ENCODE measurements at places on chromosomes 1 and 21.

GRCh38 chr1:218495931-218496330 is 150.8 kb downstream of the TGFB2 start:
- peaks cover 18% of the 10 kb centered on the region for H3K4me1 ChIP-seq
- no peaks in the 10 kb centered on the region for H3K27me3 ChIP-seq
- no peak overlapping the region for H3K4me3 ChIP-seq
- DNase-seq: no peak
- H3K27ac ChIP-seq: no peak overlapping the region

GRCh38 chr1:83017276-83017675 is 981.7 kb downstream of the TTLL7 start:
- peaks cover 12% of the 10 kb centered on the region for H3K4me1 ChIP-seq
- H3K27me3 ChIP-seq: no peaks in the 10 kb centered on the region
- no peak overlapping the region for H3K27ac ChIP-seq
- no peaks in the 10 kb centered on the region for H3K36me3 ChIP-seq

DNA sequence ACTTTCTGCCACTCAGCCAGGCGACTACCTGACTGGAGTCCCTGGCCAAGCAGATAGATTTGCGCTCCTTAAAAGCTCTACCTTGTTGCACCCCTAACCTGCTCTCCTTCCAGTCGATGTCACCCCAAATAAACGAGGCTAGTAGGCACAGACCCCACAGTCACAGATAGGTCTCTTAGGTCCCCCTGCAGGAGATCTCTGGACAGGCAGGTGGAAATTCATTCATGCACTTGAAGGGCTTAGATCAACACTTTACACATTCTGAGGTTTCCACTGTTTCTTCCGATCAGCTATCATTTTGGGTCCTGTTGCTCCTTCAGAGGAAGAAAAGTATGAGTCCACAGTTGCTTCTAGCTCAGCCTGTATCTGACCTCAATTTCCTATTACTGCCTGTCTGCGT is 272.6 kb upstream of the FMN2 start:
- no peaks in the 10 kb centered on the region for H3K4me1 ChIP-seq
- no peaks in the 10 kb centered on the region for H3K36me3 ChIP-seq
- no peak overlapping the region for H3K4me3 ChIP-seq
- no peak for DNase-seq

GRCh38 chr1:201212461-201213055 is 21.9 kb downstream of the IGFN1 start:
- peaks cover 39% of the 10 kb centered on the region for H3K27me3 ChIP-seq
- H3K4me1 ChIP-seq: no peaks in the 10 kb centered on the region
- H3K27ac ChIP-seq: no peak overlapping the region
- no peaks in the 10 kb centered on the region for H3K36me3 ChIP-seq

- DNase-seq: no peak
- H3K27ac ChIP-seq: no peak overlapping the region
- H3K27me3 ChIP-seq: peaks cover 43% of the 10 kb centered on the region
- no peaks in the 10 kb centered on the region for H3K36me3 ChIP-seq
- H3K4me1 ChIP-seq: peaks cover 47% of the 10 kb centered on the region
Measured at GRCh38 chr1:155077758-155078445, 735 bp upstream of the EFNA3 start.

GRCh38 chr1:2021550-2021949 is 2.4 kb downstream of the GABRD start:
- no peak for DNase-seq
- no peak overlapping the region for H3K4me3 ChIP-seq
- no peaks in the 10 kb centered on the region for H3K36me3 ChIP-seq
- H3K4me1 ChIP-seq: peaks cover 28% of the 10 kb centered on the region

DNA sequence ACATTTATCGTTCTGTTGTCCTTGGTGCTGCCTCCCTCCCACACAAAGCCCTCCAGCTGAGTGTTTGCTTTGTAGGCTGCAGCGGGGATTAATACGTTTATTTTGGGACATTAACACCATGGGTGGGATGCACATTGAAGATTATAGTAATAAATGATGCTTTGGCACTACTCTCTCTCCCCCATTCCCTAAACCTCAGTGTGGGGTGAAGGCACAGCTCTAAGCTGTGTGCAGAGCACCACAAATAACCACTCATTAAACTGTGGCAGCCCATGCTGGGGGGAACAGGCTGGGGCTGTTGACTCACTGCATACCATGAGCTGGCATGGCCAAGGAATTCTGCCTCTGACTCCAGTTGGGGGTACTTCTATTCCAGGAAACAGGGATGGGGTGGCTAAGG is 7.7 kb downstream of the PCP4L1 start:
- H3K4me1 ChIP-seq: peaks cover 11% of the 10 kb centered on the region
- peaks cover 25% of the 10 kb centered on the region for H3K27me3 ChIP-seq
- H3K36me3 ChIP-seq: no peaks in the 10 kb centered on the region
- DNase-seq: no peak

GRCh38 chr1:145874646-145875045 is 11.0 kb downstream of the ANKRD35 start:
- H3K27ac ChIP-seq: no peak overlapping the region
- peaks cover 20% of the 10 kb centered on the region for H3K4me1 ChIP-seq
- no peaks in the 10 kb centered on the region for H3K36me3 ChIP-seq
- no peaks in the 10 kb centered on the region for H3K27me3 ChIP-seq
- no peak overlapping the region for H3K4me3 ChIP-seq
- DNase-seq: no peak

- no peaks in the 10 kb centered on the region for H3K36me3 ChIP-seq
- H3K4me1 ChIP-seq: no peaks in the 10 kb centered on the region
- no peak for DNase-seq
Measured at GRCh38 chr21:39774227-39774626, 29.2 kb downstream of the IGSF5 start.

DNA sequence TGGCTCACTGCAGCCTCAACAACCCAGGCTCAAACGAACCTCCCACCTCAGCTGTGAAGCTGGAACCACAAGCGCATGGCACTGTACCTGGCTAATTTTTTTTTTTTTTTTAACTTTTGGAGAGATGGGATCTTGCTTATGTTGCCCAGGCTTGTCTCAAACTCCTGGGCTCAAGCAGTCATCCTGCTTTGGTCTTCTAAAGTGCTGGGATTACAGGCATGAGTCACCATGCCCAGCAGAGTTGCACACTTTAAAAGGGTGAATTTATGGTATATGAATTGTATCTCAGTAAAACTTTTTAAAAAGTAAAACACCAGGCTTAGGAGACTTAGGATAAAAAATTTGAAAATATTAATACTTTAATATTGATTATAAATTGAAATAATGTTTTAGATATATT is 99.1 kb downstream of the CLEC20A start:
- H3K4me1 ChIP-seq: peaks cover 24% of the 10 kb centered on the region
- no peaks in the 10 kb centered on the region for H3K27me3 ChIP-seq
- DNase-seq: no peak
- no peak overlapping the region for H3K4me3 ChIP-seq

GRCh38 chr1:197140121-197140520 is 6.3 kb downstream of the ASPM start:
- H3K27ac ChIP-seq: no peak overlapping the region
- H3K36me3 ChIP-seq: no peaks in the 10 kb centered on the region
- H3K4me1 ChIP-seq: no peaks in the 10 kb centered on the region
- H3K4me3 ChIP-seq: no peak overlapping the region
- H3K27me3 ChIP-seq: no peaks in the 10 kb centered on the region

- H3K27me3 ChIP-seq: no peaks in the 10 kb centered on the region
- H3K4me1 ChIP-seq: peaks cover 27% of the 10 kb centered on the region
- peaks cover under 1% of the 10 kb centered on the region for H3K36me3 ChIP-seq
- H3K4me3 ChIP-seq: no peak overlapping the region
Measured at GRCh38 chr1:179079113-179079761, 2.6 kb upstream of the TOR3A start.

- no peak for DNase-seq
- H3K36me3 ChIP-seq: no peaks in the 10 kb centered on the region
- H3K4me1 ChIP-seq: no peaks in the 10 kb centered on the region
- H3K4me3 ChIP-seq: no peak overlapping the region
- no peak overlapping the region for H3K27ac ChIP-seq
- no peaks in the 10 kb centered on the region for H3K27me3 ChIP-seq
Measured at GRCh38 chr1:31140299-31140698, 74.8 kb upstream of the PUM1 start.

GRCh38 chr1:93979718-93980319 is 70.6 kb upstream of the GCLM start:
- peak; percentile 26 for DNase-seq
- H3K36me3 ChIP-seq: no peaks in the 10 kb centered on the region
- H3K4me3 ChIP-seq: no peak overlapping the region
- peak overlapping the region; percentile 71 for H3K27ac ChIP-seq
- H3K4me1 ChIP-seq: peaks cover 19% of the 10 kb centered on the region

- no peak for DNase-seq
- H3K4me3 ChIP-seq: no peak overlapping the region
- H3K27ac ChIP-seq: no peak overlapping the region
Measured at GRCh38 chr1:147091801-147092200, 80.5 kb downstream of the PRKAB2 start.

DNA sequence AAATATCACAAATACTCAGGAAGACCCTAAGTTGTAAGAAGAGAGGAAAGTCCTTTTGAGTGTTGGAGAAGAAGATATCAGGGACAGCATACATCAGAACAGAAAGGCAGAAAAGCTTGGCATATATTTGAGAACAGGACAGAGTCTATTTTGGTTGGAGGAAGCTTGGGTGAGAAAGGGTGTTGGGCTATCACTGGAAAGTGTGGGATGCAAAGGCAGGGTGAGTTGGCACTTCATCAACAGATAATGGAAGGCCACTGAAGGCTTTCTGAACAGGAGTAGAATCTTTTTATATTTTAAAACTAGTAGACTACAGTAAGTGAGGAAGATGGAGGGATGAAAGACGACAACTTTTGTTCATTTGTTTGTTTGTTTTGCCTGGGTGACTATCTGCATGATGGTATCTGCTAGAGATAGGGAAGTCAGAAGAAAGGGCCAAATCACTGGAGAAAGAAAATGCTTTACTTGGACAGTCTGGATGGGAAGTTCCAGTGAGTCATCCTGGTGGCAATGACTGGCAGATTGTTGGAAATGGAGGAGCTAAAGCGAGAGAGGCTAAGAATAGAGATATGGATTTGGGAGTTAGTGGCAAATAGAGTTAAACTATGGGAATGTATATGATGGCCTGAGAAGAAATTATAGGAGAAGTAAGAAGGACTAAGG is 33.7 kb upstream of the KCNA2 start:
- peaks cover 56% of the 10 kb centered on the region for H3K27me3 ChIP-seq
- no peaks in the 10 kb centered on the region for H3K36me3 ChIP-seq
- H3K4me1 ChIP-seq: peaks cover 11% of the 10 kb centered on the region
- H3K4me3 ChIP-seq: no peak overlapping the region

DNA sequence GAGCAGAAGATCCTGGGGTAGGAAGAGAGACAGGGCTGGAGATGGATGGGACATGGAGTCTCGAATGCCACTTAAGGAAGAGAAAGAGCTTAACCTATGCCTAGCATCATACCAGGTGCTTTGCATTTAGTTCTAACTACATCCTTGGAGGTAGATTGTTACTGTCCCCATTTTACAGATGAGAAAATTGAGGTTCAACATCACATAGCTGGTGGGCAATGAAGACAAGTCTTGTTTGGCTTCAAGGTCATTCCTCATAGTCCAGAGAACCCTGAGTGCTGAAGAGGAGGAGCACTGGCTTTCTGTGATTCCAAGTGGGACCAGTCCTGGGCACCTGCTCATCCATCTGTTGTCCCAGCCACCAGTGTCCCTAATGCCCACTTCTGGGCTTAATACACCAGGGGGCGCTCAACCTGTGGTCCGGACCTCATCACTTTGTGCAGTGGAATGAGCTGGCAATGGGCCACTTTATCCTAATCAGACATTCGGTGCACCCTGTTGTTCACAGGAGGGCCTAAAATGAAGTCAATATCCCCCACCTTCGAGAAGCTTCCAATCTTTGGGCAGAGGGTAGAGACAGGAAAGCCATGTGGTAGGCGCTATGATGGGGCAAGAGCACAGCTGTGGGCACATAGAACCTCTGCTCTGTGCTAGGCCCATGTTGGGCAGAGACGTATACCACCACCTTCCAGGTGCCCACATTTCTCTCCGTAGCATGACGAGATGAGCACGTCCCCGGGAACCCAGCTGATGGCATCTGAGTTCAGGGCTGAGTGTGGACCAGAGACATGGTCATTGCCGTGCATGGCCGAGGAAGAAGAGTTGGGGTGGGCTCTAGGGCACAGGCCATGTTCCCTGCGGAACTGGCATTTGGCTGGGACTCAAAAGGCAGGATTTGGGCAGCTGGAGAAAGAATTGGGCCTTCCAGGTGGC is 9.2 kb downstream of the RPS6KA1 start:
- H3K27me3 ChIP-seq: no peaks in the 10 kb centered on the region
- DNase-seq: no peak
- H3K27ac ChIP-seq: no peak overlapping the region
- no peak overlapping the region for H3K4me3 ChIP-seq
- no peaks in the 10 kb centered on the region for H3K36me3 ChIP-seq

- H3K27me3 ChIP-seq: no peaks in the 10 kb centered on the region
- H3K4me1 ChIP-seq: peaks cover 47% of the 10 kb centered on the region
- H3K4me3 ChIP-seq: no peak overlapping the region
Measured at GRCh38 chr1:117669572-117669971, 63.7 kb downstream of the TENT5C start.

DNA sequence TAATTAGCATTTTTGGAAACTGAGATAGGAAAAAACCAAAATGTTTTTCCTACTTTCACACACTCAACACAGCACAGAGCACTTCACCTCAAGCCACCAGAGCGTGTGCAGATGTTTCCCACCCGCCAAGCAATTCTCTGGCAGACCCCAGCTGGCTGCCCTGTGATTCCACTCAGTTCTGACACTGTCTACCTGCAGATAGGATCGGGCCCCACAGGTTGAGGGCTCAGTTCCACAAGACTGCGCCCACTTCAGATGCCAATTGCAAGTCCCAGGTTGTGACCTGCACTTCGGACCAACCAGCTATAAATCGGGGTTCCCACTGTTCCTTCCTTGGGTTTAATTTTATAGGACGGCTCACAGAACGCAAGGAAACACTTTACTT is 9.9 kb downstream of the KIAA1614 start:
- H3K27me3 ChIP-seq: no peaks in the 10 kb centered on the region
- no peak overlapping the region for H3K27ac ChIP-seq
- peaks cover 10% of the 10 kb centered on the region for H3K36me3 ChIP-seq
- H3K4me3 ChIP-seq: no peak overlapping the region

DNA sequence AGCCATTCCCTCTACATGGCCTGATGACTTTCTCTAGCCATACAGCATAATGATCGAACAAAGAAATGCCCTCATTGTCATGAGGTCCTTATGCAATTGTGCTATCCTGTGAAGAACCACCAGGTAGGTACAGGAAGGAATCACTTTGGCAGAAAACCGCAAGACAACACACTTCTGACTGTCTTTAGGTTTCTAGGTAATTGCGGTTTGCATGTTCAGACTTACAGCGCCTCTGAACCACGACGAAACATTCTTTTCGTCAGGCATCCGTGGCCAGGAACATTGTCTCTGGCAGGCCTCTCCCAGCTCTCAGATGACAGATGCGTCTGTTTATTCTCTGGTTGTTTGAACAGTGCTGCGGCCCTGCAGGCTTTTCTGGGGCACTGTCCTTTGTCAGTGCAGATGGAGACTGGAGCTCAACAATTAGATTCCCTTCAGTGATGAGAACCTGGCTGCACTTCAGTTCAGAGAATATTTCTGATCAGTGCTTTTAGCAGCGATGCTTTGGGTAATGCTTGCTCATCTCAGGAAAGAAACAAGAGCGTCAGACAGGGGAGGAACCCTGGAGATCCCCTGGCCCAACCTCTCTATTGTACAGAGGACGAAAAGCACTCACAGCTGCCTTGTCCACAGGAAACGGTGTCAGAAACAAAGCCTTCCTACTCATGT is 63.4 kb downstream of the B3GALT5 start:
- peak overlapping the region; percentile 81 for H3K27ac ChIP-seq
- peak; percentile 31 for DNase-seq
- H3K4me1 ChIP-seq: peaks cover 20% of the 10 kb centered on the region
- no peaks in the 10 kb centered on the region for H3K27me3 ChIP-seq
- peak overlapping the region; percentile 27 for H3K4me3 ChIP-seq
